NCI-H526 treated with DMSO at 0.1 percent for 48 hours (cell line): ENCODE measurements at places on chromosomes 6 and 20.

DNA sequence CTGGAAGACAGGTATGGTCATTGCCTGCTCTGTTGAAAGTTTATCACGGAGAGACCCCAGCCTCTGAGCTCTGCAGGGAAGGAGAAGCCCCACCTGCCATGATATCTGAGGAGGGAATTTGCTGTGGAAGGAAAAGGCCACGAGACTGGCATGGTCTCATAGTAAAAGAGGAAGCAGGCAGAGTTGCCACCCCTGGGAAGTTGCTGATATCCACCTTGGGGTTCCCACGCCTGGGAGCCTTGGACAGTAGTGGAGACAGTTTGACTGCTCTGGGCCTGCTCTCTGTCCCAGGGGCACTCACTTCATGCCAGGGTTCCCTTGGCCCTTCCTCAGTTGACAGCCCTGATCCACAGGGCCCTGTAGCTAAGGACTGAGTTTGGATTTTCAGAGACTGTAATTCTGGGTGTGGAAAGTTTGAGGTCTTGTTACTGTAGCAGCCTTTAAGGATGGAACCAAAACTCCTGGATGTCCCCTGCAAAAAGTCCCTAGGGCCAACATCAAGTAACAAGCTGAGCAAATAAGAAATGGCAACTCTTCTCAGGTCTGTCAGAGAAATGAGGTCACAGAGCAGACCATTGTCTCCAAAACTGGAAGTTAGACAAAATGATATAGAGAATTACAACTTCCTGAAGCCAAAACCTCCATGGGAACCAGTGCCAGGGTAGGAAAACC lies 6.9 kb upstream of the SIRPB1 start:
- DNase-seq: no peak

- no peak for DNase-seq
These were observed 724.9 kb downstream of the DOK5 start for GRCh38 chr20:55200317-55200716.

DNA sequence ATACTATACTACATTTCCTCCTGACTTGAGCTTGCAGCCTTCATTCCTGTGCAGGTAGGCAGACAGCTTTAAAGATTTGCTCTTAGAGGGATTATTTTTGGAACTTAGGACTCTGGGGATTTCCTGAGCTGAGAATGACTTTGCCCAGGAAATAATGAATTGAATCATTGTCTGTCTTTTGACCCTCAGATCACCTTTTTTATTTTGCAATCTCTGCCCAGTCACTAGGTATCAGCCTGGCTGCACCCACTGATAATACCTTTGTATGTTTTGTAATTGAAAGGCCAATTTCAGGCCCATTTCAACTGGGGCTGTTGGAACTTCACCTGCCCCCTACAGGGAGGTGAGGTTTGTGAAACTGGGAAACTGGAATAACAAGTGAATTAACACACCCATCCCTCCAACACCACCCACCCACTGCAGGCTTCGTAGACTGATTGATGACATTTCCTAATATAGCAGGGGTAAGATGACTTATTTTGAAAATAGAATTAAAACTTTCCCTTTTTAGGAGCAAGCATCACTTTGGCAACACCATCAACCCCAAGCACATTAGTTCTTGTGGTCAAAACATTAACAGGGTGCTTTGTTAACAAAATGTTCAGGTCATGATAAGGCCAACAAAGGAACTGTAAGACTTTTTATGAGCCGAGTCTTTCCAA lies 157.1 kb upstream of the CENPW start:
- DNase-seq: no peak

DNA sequence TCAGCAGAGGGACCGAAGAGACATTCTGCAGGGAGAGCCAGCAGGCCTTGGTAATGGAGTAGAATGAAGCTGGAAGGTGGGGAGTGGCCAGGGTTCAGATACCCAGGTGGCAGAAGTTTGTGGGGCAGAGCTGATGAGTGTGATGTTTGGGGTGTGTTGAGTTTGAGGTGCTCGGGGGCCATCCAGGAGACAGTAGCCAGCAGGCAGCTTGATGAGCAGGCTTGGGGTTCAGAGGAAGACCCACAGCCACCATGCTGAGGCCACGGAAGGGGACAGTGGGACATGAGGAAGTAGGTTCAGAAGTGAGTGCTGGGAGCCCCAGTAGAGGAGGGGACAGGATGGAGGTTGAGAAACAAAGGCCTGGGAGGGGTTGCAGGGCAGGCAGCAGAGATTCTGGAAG lies 11.1 kb upstream of the FOXS1 start:
- no peak for DNase-seq

DNA sequence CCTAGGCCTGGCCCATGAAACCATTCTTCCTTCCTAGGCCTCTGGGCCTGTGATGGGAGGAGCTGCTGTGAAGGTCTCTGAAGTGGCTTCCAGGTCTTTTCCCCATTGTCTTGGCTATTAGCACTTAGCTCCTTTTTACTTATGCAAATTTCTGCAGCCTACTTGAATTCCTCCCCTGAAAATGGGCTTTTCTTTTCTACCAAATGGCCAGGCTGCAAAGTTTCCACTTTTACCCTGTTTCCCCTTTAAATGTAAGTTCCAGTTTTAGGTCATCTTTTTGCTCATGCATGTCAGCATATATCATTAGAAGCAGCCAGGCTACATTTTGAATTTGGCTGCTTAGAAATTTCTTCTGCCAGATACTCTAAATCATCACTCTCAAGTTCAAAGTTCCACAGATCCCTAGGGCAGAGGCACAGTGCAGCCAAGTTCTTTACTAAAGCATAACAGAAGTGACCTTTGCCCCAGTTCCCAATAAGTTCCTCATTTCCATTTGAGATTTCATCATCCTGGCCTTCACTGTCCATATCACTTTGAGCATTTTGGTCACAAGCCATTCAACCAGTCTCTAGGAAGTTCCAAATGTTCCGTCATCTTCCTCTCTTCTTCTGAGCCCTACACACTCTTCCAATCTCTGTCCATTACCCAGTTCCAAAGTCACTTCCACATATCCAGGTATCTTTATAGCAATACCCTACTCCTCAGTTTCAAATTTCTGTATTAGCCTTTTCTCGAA lies 71.9 kb downstream of the TBC1D7 start:
- DNase-seq: no peak

DNA sequence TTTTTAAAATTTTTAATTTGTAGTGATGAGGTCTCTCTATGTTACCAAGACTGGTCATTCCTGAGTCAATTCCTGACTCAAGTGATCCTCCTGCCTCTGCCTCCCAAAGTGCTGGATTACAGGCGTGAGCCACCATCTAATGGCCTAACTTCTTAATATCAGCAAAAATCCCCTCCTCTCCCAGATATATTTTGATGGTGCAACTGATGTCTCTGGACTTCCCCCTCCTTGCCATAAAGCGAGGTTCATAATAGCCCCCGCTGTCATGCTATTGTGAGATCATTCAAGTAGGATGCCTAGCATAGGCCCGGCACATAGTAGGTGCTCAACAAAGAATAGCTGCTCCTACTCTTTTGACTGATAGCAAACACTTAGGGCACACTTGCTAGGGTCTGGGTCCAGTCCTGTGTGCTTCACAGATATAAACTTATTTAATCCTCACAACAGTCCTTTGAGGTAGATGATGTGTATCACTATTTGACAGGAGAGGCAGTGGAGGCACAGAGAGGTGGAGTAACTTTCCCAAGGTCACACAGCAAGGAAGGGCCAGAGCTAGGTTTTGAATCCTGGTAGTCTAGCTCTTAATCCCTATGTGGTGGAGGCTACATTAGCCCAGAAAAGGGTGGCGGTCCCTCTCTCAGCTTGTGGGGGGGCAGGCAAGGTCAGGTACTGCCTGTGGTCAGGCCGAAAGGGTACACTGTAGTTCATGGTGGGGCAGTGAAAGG lies 14.6 kb downstream of the SRC start:
- no peak for DNase-seq

- peak; percentile 60 for DNase-seq
These were observed 575 bp upstream of the CNR1 start for GRCh38 chr6:88166493-88167351.

DNA sequence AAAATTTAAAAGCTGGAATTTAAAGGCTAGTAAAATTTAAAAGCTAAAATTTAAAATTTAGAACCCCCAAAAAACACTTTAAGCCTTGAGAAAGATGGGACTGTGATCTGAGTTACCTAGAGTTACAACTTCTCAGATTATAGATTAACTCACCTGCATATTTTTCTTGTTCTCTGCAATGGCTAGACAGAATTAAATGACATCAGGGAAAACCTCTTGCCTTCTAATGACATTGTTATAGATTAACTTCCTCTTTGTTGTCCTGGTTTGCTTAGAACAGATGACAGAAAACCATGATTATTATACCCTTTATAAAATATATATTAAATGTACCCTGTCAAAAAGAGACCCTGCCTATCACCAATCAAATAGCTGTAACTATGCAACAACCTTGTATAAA lies 56.4 kb downstream of the TRDN start:
- no peak for DNase-seq

- no peak for DNase-seq
These were observed 353.1 kb downstream of the MAFB start for GRCh38 chr20:40335901-40336351.

GRCh38 chr6:163461696-163462095 lies 47.2 kb downstream of the QKI start:
- DNase-seq: no peak

- DNase-seq: no peak
These were observed 19.1 kb downstream of the BTN2A1 start for GRCh38 chr6:26476896-26477295.

- DNase-seq: no peak
These were observed 4.8 kb downstream of the NOP56 start for GRCh38 chr20:2657241-2657640.

DNA sequence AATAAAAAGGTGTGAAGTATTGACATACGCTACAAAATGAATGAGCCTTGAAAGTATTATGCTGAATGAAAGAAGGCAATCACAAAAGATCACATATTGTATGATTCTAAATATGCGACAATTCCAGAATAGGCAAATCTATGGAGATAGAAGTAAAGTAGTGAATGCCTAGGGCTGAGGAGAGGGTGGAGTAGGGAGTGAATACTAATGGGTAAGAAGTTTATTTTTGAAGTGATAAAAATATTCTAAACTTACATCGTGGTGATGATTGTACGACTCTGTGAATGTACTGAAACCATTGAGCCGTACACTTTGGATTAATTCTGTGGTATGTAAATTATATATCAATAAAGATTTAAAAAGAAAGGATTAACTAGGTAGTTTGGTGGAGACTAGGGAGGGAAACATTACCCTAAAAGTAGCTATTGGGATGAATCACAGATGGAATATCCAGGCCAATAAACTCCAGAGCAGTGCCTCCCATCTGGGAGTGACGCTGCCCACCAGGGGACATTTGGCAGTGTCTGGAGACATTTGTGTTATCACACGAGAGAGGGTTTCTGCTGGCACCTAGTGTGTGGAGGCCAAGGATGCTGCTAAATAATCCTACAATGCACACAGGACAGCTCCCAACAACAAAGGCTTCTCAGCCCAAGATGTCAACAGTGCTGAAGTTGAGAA lies 214.2 kb upstream of the PCSK2 start:
- no peak for DNase-seq

GRCh38 chr20:15146948-15147347 lies 809.5 kb upstream of the FLRT3 start:
- no peak for DNase-seq

DNA sequence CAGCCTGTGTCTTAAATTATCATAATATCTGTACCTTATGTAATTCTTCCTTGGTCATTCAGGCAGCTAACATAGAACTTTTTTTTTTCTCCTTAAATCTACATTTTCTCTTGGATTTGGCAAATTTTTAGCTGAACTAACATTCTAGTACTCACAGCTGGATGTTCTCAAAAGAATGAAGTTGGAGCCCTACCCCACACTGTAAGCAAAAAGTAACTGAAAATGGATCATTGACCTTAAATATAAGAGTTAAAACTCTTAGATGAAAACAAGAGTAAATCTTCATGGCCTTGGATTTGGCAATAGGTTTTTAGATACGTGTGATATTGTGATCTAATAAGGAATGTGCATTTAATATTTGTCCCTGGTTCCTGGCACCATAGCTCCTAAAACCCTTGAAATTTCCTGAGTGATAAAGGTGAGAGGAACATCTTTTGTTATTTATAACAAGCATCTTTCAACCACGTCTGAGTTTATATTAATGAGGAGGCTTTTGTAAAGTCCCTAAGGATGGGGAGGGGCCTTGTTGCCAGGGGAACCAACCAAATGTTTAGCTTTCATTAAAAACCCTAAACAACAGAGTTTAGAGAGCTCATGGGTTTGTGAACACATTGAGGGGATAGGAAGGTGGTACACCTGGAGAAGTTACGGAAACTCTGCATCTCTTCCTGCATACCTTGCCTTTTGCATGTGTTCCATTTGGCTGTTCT lies 106.1 kb upstream of the ADGRF4 start:
- DNase-seq: no peak

DNA sequence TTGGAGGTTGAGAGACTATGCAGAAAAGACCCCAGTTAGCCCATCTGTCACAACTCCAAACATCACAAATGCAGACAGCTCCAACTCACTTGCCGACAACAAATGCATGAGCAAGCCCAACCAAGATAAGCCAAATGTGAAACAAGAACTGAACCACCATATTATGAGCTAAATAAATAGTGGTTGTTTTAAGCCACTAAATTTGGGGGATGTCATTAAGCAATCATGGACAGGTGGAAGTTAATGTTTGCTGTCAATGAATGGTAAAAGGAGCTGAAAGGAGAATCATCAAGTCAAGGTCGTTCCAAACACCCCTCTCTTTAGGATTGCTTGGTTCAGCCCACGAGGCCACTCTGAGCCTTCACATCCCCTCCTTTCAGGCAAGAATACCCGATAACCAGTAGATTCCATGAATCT lies 71.2 kb upstream of the PLCB4 start:
- no peak for DNase-seq

DNA sequence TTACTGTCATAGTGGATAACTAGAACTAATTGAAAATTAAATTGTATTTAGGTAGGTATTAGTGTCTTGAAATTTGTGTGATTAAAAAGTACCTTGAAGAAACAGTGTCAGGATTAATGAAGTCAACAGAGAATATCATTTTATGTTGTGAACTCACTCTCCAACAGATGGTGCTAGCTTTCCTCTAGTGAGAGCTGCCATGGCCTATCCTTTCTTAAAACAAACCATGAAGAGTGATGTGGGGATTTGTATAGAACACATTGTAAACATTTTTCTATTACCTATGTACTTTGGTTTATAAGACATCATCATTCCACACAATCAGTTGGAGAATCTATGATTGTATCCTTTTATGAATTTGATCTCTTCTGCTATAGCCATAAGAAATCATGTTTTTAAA lies 4.8 kb upstream of the SRSF12 start:
- peak; percentile 48 for DNase-seq
